ENCODE measurements at places on chromosomes 12 and 14.

GRCh38 chr12:104025771-104026170 lies 24.2 kb downstream of the GLT8D2 start:
- no peak for DNase-seq

DNA sequence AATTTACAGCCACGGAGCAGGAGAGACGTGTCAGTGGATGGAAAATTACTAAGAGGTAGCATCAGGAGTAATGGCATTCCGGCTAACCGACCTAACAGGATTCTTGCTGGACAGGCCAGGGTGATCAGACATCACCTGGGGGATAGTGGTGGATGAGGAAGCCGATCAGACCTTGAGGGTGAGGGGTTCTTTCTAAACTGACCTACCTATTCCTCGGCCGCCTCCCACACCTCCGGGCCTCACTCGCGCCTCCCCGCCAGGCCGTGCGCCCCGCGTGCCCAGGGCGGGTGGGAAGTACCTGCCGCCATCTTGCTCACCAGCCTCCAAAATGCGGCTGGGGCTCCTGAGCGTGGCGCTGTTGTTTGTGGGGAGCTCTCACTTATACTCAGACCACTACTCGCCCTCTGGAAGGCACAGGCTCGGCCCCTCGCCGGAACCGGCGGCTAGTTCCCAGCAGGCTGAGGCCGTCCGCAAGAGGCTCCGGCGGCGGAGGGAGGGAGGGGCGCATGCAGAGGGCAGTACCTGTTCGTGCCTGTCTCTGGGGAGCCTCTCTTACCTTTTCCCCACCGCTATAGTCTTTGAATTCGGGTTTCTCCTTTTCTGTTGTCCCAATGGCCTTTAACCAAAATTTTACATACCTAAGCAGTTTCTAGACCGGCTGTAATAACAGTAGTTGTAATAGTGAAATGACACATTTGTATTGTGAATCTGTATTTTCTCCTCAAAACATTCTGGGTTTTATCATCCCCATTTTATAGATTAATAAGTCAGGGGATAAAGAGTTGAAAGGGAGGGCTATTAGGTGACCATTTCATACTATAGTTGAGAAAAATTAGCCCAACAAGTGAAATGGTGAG lies at the start of gene TMPRSS12:
Gene TMPRSS12 (plus strand): TSS at position 290 of the 857 bp plus-strand sequence. CDS start 39 bp downstream, at position 329.
- DNase-seq: no peak

- DNase-seq: no peak
Observed at GRCh38 chr12:121085506-121086353, 46.7 kb upstream of the OASL start.

GRCh38 chr14:61713724-61714437 lies 18.6 kb downstream of the HIF1A start:
- no peak for DNase-seq

- DNase-seq: peak; percentile 51
Observed at GRCh38 chr12:78636231-78636855, 228.2 kb upstream of the SYT1 start.

- DNase-seq: no peak
Observed at GRCh38 chr14:92607251-92607650, 93.7 kb downstream of the RIN3 start.

DNA sequence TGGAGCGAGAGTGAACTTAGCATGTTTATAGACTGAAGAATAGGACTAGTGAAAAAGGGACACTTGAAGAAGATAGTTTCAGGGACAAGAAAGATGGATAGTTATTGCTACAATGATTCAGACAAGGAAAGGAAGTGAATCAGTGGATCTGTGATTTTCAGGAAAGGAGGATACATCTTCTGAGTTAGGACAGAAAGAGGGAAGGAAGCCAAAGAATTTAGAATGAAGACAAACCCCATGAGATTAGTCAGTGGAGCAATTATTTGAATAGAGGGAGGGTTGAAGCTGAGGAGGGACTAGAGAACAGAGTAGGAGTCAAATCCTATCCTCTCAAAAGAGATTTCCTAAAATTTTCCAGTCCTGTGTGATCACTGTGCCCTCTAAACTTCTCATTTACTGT lies 282.7 kb downstream of the AKAP6 start:
- DNase-seq: no peak

GRCh38 chr14:76256545-76256944 lies 104.8 kb downstream of the GPATCH2L start:
- DNase-seq: no peak

GRCh38 chr14:80798878-80799277 lies 142.7 kb downstream of the CEP128 start:
- no peak for DNase-seq

DNA sequence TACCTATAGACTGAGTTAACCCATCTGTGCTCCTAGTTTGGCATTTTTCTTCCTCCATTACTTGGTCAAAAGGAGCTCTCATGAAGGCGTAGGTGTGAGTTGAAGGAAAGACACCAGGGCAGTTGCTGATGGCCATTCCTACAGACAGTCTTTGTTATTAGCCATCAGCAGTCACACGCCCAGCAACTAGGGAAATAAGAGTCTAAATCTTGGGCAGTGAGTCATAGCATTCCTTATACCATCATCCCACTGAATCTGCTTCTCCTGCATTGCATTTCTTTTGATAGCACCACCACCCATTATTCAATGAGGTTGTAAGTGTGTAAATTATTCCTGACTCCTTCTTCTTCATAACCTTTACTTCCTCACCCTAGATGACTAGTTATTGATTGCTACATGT lies 150.9 kb upstream of the IGF1 start:
- DNase-seq: no peak

DNA sequence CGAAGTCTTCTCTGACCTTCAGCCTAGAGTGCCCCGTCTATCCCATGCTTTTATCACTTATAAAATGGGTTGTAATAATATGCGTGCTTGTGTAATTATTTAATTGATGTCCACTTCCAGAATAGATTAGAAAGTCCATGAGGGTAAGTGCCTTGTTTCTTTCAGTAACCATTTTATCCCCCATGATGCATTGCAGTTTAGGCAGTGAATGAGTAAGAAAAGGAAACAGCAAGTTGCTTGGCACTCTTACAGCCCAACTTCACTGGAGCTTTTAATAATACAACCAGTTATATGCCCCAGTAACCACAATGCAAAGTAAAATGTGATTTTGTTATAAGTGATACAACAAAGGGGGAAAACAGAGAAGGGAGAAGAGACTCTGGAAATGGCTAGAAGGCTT lies 287.3 kb downstream of the MED13L start:
- DNase-seq: no peak

GRCh38 chr14:25049568-25050268 lies at the start of gene STXBP6:
STXBP6 (minus strand) TSS chr14:25050147; CDS start chr14:24974818, 75,329 bp downstream.
- DNase-seq: peak; percentile 52

DNA sequence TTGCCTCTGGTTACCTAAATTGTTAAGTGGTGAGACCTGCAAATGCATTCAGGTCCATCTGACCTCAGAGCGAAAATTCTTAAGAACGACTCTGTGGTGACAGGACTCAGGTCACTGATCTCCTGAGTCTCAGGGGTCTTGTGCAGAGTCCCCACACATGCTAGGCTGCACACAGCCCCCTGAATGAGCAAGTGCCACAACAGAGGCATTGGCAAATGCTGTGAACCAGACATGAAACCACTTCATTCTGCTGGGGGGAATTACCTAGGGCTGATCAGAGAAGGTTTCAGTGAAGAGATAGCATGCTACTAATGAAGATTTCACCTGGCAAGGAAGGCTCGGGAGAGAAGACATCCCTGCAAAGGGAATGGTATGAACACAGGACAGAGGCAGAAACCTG lies 281.6 kb downstream of the ITPR2 start:
- DNase-seq: no peak

DNA sequence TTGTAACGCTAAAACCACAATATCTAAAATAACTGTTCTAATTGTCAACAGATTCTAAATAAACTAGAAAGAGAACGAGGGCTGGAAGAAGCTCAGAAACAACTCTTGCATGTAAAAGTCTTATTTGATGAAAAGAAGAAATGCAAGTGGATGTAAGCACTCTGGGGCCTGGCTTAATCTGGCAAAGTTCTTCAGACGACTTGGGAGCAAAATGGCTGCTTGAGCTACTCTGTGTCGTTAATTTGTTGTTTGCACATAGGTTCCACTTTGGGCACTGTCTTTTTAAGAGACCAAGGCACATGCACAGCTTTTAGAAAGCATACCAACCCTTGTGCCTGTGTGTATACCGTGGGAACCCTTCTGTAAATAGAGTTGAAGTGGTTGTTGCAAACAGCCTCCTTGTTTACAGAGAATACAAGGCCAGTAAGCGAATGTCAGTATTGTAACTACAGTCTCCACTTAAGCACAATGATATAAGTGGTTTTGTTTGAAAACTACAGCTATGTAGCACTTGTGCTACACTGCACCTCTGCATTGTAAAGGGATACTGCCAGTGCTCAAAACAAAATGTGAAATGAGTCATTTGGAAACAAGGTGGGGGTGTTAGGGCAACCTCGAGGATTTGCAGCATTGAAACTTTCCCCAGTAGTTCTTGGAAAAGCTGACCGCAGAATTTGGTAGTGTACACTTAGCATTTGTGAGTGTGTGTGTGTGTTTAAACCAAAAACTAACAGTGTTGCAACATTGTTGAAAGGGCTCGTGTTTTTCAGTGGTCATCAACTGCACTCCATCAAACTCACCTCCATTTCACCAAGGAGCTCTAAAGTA lies 154.3 kb downstream of the CEP83 start:
- DNase-seq: no peak

GRCh38 chr14:39302124-39302810 lies 68.6 kb downstream of the MIA2 start:
- DNase-seq: no peak

GRCh38 chr14:104886690-104887622 lies 21.9 kb downstream of the CEP170B start:
- DNase-seq: no peak

- DNase-seq: no peak
Observed at GRCh38 chr14:90545966-90546751, 149.3 kb downstream of the CALM1 start.

DNA sequence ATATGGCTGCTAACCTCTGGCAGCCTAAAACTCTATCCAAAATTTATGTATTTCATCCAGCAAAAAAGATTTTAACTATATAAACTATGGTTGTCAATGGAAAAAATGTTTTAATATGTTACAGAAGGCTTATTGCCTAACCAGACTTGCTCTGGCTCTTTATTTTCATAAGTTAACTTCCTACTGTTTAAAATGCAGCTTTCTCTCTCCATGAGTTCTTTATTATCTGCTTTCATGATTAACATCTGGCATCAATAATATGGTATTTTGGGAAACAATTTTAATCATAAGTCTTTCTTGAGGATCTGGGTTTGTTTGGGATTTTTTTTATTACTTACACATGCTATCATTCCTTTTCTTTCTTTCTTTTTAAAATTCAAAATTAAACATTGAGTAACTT lies 20.5 kb downstream of the KERA start:
- DNase-seq: no peak

DNA sequence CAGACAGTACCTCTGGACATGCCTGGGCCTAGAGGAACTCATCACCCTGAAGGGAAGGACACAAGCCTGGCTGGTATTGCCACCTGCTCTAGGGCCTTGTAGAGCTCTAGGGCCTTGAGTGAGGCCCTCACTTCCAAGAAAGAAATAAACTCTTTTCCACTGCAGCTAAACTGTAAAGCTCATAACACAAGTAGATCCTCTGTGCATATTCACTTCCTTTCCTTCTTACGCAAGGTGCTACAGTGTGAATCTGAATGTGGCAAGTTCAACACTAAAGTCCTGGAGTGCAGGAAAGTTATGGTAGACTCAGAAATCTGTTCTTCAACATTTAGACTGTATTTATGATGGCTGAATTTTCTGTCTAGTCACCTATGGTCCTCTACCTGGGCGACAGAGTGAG lies 14.5 kb downstream of the RNASE3 start:
- DNase-seq: peak; percentile 15

DNA sequence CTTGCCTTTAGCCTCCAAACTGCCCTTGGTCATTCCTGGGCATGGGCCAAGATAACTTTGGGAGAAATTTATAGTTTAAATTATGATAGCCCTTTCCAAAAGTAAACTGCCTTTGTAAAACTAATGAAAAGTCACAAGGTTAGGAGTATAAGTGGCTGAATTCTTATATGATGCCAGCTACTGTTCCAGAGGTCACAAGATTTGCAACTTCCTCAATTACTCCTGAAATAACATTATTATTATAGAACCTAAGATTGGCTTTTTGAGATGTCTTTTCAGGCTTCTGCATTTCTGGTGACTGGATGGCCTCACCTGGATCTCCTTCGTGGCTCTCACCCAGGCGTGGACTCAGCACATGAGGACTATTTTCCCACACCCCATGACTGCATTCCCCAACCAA lies 55.0 kb downstream of the OSBPL8 start:
- peak; percentile 53 for DNase-seq

Measured in suppressor macrophage (primary cell).